ENCODE measurements at places on chromosomes 2 and 18.

- no peak for DNase-seq
Measured at GRCh38 chr2:218030409-218031195, 27.8 kb upstream of the TNS1 start.

- DNase-seq: no peak
Measured at GRCh38 chr2:105391058-105391627, 7.7 kb downstream of the FHL2 start.

- DNase-seq: no peak
Measured at GRCh38 chr2:64106481-64106880, 37.7 kb downstream of the PELI1 start.

DNA sequence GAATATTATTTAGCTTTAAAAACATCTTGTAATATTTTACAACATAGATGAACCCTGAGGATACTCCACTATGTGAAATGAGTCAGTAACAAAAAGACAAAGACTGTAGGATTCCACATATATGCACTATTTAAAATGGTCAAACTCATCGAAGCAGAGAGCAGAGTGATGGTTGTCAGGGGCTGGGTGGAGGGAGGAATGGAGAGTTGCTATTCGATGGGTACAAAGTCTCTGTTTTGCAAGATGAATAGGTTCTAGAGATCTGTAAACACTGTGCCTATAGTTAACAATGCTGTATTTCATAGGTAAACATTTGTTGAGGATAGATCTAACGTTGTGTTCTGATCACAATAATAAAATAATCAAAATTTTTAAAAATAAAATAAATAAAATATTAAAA lies 1675.9 kb upstream of the CELF4 start:
- no peak for DNase-seq

DNA sequence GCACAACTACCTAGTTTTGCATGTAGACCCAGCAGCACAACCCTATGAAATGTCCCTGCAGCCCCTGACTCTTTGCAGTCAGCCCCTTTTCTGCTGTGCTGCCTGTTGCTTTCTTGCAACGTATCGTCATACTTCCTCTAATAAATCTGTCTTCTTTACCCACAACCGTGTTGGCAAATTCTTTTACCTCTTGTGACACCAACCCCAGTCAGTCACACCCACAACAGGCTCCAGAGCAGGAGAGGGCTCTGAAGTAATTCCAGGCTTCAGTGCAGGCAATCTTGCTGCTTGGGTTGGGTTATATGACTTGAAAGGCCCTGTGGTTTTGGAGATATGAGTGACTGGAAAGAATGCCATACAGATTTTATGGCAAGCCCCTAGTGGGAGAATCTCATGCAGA lies 79.1 kb upstream of the KCNH7 start:
- DNase-seq: no peak

DNA sequence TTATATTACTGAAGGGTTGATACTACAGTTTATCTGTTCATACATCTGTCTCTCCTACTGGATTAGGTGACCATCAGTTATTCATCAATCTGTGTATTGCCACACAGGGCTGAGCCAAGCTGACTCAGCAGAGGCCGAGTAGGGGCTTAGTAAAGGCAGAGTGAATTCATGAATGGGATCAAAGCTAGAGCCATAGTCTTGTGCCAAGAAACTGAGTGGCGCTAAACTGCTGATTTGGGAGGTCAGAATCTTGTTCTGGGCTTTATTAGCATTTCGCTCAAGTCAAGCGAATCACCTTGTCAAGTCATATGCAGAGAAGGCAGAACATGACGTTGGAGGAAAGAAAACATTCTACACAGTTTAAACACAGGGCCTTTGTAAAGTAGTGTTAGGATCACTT lies 34.1 kb downstream of the SOCS6 start:
- no peak for DNase-seq

GRCh38 chr2:158034198-158034866 lies 67.3 kb upstream of the UPP2 start:
- peak; percentile 61 for DNase-seq

- DNase-seq: no peak
Measured at GRCh38 chr18:76955524-76956170, 133.3 kb downstream of the ZNF236 start.

DNA sequence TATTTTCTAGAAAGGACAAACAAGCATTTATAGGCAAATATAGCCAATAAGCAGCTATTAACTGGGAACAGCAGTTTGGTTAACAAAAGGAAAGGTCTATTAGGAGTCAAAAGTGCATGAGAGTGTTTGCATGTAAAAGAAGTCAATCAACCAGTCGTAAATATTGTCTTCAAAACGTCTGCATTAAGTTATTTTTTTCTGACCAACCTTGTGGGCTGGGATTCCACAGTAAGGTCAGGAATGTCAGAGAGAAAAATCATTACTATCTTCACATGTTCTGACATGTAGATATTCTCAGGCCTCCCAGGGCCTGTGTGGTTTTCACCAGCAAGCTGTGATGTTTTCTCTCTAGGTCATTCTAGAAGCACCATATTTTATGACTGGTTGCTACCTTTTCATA lies 922.5 kb downstream of the SUCLG1 start:
- no peak for DNase-seq

GRCh38 chr2:149430743-149431736 lies 100.7 kb downstream of the LYPD6 start:
- no peak for DNase-seq

DNA sequence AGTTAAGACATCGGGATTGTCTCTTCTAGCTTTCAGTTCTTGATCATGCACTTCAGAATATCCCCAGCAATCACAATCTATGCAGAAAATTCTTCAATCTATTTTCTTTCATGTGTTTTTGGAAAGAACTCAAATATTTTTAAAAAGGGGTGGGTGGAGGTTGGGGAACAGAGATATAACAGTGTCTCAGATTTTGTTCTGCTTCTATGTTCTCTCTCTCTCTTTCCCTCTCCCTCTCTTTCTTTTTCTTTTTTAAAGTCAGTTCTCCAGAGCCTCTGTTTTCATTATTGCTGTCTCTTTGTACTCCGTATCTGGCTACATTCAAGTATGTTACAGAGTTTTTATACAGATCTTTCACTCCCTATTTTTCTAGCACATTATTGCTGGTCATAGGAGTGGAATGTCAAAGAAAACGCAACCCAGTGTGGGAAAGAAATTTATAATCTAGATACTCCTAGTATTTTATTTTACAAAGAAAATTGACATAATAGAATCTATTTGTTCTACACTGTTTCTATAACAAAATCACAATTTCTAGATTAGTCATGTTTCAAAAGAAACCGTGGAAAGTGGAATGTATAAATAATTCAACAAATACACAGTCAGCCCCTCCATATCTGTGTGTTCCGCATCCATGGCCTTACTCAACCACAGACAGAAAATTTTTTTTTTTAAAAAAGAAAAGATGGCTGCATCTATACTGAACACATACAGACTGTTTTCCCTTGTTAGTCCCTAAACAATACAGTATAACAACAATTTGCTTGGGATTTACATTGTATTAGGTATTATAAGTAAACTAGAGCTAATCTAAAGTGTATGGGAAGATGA lies 11.2 kb upstream of the NEMP2 start:
- no peak for DNase-seq

Measured in MM.1S (cell line).